GM23248 (cell line): ENCODE measurements at places on chromosomes 16 and 17. TPM values are rescaled to one million over a fixed set of nuclear protein-coding genes. Genes with fewer than 3 reads are reported as not detected.

Gene MYL11
- not detected in 2 replicates for total RNA-seq

Gene EIF3C
- 105 and 108 TPM in 2 replicates for total RNA-seq

Gene WSCD1
- 0.11 TPM in 1 of 2 replicates, not detected in the other for total RNA-seq

DNA sequence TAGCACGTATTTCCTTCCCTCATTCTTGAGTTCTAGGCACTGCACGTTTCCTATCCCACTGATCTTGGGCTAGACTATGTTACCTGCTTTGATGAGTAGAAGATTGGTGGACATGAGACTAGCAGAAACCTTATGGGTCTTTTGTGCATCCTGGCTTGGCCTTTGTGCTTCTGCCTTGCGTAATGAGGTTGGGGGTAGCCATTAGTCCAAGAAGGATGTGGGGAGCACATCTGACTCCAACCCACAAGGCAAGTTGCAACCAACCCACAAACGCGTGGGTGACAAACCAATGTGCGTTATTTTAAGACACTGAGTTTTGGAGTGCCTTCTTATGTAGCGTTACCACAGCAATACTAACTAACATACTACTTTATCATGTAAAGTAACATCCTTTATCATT, 180.4 kb upstream of the IRX5 start:
- no peak overlapping the region for H3K27ac ChIP-seq
- no peaks in the 10 kb centered on the region for H3K4me1 ChIP-seq
- H3K4me3 ChIP-seq, result no peak overlapping the region
- no peaks in the 10 kb centered on the region for H3K36me3 ChIP-seq
- DNase-seq, result no peak

DNA sequence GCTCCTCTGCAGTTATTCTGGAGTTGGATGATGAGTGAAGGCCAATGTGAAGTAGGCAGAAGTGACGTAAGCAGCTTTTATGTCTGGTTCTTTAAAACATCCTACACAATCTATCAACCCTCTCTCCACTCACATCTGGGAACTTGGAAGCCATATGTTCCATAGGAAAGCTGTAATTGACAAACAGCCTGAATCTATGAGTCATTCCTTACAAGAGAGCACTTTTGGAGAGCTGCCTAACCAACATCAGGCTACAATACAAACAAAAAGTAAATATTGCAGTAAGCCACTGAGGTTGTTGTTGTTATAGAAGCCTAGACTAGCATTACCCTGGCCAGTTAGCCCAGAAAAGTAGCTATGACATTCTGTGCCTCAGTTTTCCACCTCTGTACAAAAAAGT, 5.9 kb downstream of the CCL7 start:
- H3K4me1 ChIP-seq, result peaks cover 11% of the 10 kb centered on the region
- DNase-seq, result peak; percentile 95
- no peaks in the 10 kb centered on the region for H3K27me3 ChIP-seq
- H3K4me3 ChIP-seq, result no peak overlapping the region
- no peaks in the 10 kb centered on the region; the same call in 1 of the 2 replicates for H3K36me3 ChIP-seq
